Myocyte (in vitro differentiated cells): ENCODE measurements at places on chromosomes 3 and 15. TPM values are rescaled to one million over a fixed set of nuclear protein-coding genes. Genes with fewer than 3 reads are reported as not detected.

ARHGEF26 gene
- total RNA-seq, result 0.40 and 0.62 TPM in 2 replicates

RETNLB gene
- total RNA-seq, result not detected in 2 replicates

ZNF502 gene
- 2.0 and 2.6 TPM in 2 replicates for total RNA-seq

FRMD5 gene
- total RNA-seq, result 2.2 TPM in 2 replicates

ASB7 gene
- 9.2 and 12.2 TPM in 2 replicates for total RNA-seq

TM2D3 gene
- 39.4 and 51.5 TPM in 2 replicates for total RNA-seq

LSM3 gene
- 11.4 and 13.3 TPM in 2 replicates for total RNA-seq

FAM240A gene
- total RNA-seq, result not detected in 2 replicates

MAP1A gene
- total RNA-seq, result 332 and 364 TPM in 2 replicates
